ENCODE measurements at places on chromosomes 1 and 21.

DNA sequence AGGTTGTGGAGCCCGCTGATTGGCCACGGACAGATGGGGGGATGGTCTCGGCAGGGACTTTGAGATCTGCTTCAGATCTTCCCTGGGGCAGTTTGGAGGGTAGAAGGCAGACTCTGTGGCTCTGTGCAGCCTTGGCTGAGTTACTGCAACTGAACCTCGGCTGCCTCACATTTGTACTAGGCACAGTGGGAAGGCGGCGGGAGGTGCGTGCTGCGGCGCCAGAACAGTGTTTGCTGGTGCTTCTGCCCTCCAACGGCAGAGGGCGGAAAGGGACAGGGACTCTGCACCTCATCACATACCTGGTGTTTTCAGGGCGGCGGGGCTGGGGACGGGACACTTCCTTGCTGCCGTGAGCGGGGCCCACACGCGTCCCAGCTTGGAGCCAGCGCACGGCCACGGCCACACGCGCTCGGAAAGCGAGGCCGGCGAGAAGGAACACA lies 26.2 kb downstream of the SLC66A1 start:
- DNase-seq = no peak

DNA sequence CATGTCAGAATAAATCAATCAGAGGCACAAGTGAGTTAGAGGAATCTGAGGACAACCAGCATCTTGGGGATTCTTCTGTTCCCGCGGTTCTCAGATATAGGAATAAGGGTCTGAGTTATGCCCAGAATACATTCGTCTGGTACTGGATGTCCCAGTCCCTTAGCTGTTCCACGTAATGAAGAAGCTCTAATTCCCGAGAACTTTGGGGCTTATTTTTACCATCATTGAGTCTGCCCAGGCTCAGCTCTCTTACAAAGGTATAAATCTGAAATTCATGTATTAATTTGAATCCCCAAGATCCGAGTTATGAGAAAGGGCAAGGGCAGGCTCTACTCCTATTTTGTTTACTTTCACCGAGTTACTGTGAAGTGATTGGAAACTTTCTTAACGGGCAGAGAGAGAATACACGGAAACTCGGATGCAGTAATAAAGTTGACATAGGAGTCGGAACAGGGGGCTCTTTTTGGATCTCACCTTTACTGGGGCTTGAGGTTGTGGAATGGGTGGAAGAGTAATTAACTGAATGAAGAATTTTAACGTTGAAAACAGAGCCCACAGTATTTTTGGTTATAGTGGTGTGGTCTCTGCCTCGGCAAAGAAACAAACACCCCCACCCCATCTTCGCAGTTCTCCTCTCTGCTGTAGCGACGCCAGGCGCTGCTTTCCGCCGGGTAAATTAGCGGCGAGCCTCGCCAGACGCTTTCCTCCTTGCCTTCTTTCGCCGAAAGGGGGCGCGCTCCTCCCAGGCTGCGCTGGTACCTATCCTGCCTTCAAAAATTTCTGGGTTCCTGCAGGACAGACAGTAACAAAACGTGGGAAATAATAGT lies 7.1 kb downstream of the PRRX1 start:
- peak; percentile 18 for DNase-seq

- no peak for DNase-seq
Measured at GRCh38 chr1:234932511-234933430, 195.9 kb downstream of the TOMM20 start.

GRCh38 chr1:19219451-19219850 lies 9.4 kb upstream of the UBR4 start:
- no peak for DNase-seq

DNA sequence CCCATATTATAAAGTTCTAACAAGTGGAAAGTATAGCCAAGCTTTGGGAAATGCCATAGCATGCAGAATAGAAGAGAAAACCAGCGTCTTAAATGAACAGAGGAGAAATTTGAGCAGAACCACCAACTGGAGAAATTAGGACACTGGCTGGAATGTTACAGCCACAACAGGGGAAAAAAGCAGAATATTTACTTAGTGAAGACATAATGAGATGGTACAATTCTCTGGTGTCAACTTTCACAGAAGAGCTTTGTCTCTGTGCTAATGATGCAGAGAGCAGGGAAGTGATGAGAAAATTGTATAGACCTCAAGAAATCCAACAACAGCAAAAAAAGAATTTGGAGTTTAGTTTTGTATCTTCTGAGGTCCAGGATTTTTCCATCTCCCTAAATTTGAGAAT lies 249.7 kb downstream of the KIF26B start:
- no peak for DNase-seq

- no peak for DNase-seq
Measured at GRCh38 chr1:196454792-196455191, 153.4 kb downstream of the KCNT2 start.

DNA sequence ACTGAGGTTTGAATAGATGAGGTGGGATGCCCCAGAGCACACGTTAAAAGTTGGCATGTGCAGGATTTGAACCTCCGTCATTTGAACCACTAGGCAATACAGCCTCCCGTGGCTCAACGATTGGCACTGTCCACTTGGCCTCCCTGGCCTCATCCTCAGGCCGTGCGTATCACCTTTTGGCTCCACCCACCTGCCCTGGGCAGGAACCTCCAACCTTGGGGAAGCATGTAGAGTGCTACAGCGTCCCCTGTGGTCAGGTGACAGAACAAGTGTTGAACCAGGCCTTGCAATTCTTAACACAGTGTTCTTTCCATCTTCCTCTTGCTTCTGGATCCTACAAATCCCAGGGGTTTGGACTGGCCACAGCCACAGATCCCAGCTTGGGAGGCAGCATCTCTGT lies 112.6 kb downstream of the PAX7 start:
- no peak for DNase-seq

DNA sequence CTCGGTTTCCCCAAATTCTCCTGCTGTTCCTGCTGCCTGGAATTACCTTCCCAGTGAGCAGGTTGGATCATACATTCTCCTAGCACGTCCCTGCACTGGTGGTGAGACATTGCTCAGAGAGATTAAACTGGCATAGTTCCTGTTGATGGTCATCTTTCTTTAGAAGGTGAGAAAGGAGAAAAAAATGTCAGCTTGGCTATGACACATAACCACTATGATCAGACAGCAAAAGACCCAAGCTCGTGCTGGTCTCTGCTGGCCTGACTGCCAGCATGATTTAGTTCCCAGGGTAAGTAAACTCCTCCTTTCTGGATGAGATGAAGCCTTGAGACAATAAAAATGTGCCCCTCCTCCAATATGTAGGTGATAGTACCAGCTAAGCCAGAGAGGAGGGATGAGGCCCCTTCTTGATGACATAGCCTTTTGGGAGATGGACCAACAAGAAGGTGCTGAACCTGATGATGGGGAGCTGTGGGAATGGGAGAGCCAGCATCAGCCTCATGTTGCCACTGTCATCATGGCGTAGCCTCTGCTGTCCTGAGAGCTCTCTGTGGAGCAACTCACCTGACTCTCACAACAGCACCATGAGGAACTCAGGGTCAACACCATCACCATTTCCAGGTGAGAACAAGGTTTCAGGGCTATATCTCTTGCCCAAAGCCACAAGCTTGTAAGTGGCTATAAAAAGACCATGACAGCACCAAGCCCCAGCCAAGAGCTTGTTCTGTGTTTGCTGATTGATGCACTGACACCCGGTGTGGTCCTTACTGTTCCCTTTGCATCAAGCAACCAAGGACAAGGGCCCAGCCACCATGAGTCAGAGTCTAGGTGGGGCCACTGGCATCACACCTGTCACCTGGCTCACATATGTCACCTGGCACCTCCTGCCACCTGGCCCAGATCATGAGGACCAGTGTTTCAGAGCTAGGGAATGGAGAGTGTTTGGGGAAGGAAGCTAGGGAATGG lies 200.0 kb downstream of the MATN1 start:
- no peak for DNase-seq

DNA sequence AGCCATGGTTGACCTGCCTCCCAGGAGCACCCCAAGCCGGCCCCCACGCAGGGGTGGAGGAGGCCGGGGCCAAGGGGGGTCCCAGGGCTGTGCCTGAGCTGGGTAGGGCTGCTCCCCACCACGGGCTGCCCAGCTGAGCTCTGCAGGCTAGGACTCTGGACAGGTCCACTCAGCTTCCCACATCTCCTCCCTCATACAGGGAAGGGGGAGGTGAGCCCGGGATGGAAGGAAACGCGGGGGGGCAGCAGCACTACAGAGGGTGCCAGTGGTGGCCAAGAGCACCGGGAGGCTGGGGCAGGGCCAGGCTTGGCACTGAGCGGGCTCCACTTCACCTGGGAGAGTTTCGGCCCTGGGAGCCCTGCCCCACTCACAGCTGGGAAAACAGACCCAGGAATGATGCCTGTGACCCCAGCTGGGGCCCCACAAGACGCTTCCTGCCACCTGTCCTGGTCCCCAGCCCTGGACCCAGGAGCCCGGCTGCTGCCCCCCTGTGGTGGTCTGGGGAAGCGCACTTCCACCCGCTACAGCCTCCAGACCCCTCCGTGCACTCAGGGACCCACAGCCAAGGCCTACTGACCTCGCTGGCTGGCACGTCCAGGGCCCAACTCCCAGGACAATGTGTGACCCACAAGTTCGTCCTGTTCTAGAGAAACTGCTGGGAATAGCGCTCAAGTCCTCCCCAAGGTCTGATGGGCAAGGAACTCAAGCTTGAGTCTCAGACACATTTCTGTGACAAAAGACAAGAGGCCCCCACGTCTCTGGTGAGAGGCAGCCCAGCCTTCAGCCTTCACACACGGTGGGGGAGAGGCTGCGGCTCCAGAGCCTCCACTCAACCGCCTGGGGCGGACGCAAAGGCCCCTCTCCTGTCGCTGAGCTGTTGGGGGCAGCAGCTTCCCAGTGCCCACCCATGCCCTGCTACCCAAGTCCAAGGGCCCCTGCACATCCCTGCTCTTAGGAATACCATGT lies 3.0 kb downstream of the AURKAIP1 start:
- DNase-seq = no peak

DNA sequence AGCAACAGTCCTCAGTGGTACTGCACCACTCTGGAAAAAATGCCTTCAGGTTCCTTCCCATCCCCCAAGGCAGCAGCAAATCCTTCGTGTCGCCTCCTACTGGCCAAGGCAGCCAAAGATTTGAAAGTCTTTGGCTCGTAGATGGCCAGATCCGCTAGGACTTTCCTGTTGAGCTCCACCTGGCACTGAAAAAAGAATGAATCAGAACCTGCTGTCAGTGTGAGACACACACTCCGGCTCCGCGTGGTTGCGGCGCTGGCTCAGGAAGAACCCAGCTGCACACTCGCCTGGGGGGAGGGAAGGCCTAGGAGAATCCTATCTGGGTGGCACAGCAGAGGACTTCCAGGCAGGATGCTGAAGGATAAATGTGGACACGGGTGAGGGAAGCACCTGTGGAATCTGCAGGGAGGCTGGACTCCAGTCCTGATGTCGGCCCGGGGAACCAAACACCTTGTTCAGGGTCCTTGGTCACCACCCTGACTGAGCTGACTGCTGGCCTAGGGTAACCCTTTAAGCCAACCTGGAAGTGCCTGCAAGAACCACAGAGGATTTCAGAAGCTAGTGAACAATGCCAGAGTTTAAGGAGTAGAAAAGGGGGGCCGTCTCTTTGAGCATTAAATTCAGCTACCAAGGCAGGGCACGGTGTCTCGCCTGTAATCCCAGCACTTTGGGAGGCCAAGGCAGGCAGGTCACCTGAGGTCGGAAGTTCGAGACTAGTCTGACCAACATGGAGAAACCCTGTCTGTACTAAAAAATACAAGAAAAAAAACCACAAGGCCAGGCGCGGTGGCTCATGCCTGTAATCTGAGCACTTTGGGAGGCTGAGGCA lies 3.2 kb upstream of the CCNL2 start:
- no peak for DNase-seq

- DNase-seq = no peak
Measured at GRCh38 chr1:25049190-25049589, 119.1 kb upstream of the RUNX3 start.

DNA sequence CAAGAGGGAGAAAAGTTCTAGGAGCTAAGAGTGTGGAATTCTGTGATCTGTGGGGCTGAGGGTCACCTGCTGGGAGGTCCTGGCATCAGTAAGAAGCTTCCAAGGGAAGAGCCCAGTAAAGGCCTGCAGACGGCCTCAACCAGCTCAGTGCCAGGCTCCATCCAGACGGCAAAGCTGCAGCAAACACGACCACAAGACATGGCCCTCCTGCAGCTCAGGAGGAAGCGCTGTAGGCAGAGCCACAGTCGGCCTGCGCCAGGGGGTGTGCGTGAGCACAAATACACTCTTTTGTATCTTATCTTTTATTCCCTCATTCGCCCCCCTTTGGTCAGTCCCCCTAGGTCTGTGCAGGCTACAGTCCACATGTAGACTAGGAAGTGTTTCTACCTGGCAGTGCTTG lies 13.4 kb downstream of the C1orf174 start:
- DNase-seq = no peak

DNA sequence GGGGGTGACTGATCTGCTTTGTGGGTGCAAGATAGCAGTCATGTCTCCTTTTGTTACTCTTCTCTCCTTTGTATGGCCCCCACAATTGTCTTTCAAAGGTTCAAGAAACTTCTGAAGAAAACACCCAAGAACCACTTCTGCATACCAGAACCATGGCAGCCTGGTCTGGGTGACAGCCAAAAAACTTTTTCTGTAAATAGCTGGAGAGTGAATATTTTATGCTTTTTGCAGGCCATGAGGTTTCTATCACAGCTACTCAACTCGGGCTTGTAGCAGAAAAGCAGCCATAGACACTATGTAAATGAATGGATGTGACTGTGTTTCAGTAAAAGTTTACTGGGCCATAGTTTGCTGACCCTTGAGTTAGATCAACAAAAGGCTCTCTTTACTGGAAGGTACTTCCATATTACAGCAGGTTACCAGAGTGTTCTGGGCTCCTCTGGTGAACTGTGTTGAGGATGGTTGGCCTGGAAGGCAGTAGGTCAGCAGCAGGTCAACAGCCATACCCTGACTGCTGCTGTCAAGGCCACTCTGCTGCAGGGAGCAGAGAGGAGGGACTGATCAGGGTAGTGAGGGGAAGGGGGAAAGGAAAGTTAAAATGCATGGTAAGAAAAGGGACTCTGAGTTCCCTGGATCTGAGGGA lies 116.4 kb downstream of the GDAP2 start:
- no peak for DNase-seq

- DNase-seq = no peak
Measured at GRCh38 chr1:20223106-20223505, 36.8 kb upstream of the PLA2G2C start.

DNA sequence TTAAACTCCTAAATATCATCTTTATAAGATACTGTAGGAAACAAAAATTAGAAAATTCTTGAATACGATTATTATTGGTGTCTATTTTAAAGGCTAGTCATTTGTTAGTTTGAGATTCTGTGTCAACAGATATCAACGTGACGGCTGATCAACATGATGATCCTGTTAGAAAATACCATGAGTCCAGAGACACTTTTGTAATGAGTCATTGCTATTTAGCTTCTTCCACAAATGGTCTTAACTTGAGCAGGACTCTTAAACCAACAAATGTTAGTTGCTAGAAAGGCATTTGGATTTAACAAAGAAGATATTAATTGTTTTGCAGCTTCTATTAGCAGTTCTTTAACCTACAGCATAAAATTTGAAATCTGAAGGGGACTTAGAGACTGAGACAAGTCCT lies 131.2 kb downstream of the TGFB2 start:
- DNase-seq = no peak

DNA sequence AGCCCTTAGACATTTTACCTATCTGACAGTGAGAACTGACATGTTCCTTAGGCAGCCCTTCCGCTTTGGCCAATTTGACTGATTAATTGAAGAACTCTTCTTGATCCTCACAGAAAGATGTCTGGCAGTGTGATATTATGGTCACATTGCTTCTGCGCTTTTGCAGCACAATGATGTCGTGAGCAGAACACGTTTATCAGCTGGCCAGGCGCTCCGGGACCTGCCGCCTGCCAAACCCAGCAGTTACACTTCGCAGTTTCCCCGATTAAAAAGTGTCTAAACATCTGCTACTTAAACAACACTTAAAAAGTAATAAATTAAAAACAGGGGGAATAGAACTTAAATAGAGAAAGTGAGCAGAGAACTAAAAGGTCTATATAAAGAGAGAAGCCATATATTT lies 103.5 kb upstream of the ETS2 start:
- no peak for DNase-seq
